ENCODE measurements at places on chromosomes 7 and 10. TPM values are rescaled to one million over a fixed set of nuclear protein-coding genes. Genes with fewer than 3 reads are reported as not detected.

EVX1 gene
- not detected for total RNA-seq

ATP6V1F gene
- 193 TPM for total RNA-seq

FIS1 gene
- 134 TPM for total RNA-seq

ANKMY2 gene
- total RNA-seq: 21.9 TPM

GRCh38 chr10:29810816-29811215 lies 176.0 kb upstream of the SVIL start:
- no peaks in the 10 kb centered on the region for H3K27me3 ChIP-seq
- peaks cover 27% of the 10 kb centered on the region for H3K4me1 ChIP-seq

GRCh38 chr10:109894516-109894915 lies 28.8 kb downstream of the XPNPEP1 start:
- H3K4me3 ChIP-seq: no peak overlapping the region
- H3K4me1 ChIP-seq: peaks cover 67% of the 10 kb centered on the region
- peak overlapping the region; percentile 47 for H3K27ac ChIP-seq
- peak; percentile 90 for DNase-seq

GRCh38 chr7:85462671-85463070 lies 275.8 kb upstream of the SEMA3D start:
- no peak overlapping the region for H3K27ac ChIP-seq
- DNase-seq: no peak
- no peaks in the 10 kb centered on the region for H3K4me1 ChIP-seq
- H3K36me3 ChIP-seq: no peaks in the 10 kb centered on the region
- H3K4me3 ChIP-seq: no peak overlapping the region
- peaks cover 2% of the 10 kb centered on the region for H3K27me3 ChIP-seq

- peaks cover 46% of the 10 kb centered on the region for H3K36me3 ChIP-seq
- no peaks in the 10 kb centered on the region for H3K27me3 ChIP-seq
- no peak overlapping the region for H3K4me3 ChIP-seq
- H3K4me1 ChIP-seq: no peaks in the 10 kb centered on the region
- no peak for DNase-seq
Observed at GRCh38 chr10:86449926-86450558, 71.5 kb downstream of the WAPL start.

DNA sequence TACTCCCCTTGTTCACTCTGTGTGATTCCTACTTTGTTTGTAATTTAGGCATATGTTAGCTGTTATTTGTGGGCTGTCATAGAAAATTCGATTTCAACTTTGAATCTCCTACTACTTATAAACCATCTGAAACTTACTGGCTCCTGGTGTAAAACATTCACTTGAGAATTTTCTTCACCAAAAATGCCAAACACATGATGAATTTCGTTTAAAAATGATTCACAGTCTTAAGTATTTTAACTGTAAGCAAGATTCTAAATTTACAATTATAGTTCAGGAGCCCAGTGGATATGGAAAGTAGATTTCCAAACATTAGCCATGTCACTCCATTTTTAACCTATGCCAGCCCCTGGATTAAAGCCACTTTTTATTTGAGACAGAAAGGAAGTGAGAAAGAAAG lies 3.1 kb downstream of the CPED1 start:
- DNase-seq: peak; percentile 79
- no peaks in the 10 kb centered on the region for H3K36me3 ChIP-seq
- peak overlapping the region; percentile 43 for H3K4me3 ChIP-seq
- peak overlapping the region; percentile 69 for H3K27ac ChIP-seq
- peaks cover 20% of the 10 kb centered on the region for H3K4me1 ChIP-seq
- H3K27me3 ChIP-seq: no peaks in the 10 kb centered on the region

DNA sequence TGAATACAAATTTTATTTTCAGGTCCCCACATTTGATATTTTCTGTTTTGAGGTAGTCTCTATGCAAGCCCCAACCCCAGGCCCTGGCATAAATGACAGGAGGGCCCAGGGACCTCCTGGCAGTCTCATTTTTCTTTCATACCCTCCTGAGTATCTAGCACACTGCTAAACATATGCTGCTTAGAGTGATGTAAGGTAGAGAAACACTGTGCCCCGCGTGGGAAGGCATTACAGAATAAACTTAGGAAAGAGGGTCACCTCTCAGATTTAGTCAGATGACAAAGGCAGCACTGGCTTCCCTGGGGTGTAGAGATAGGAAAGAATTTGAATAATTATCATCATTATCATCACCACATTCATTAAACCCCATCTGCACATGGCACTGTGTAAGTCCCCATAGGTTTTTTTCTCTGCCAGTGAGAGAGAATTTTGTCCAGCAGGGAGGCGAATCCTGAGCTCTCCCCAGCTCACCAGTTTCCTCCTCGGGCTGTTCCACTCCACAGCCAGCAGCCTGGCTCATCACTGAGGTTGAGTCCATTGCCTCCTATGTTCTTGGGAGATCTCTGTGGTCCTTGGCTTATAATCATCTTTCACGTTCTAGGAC lies 507.3 kb upstream of the GALNT17 start:
- no peak overlapping the region for H3K27ac ChIP-seq
- no peak overlapping the region for H3K4me3 ChIP-seq
- H3K27me3 ChIP-seq: no peaks in the 10 kb centered on the region
- no peak for DNase-seq

GRCh38 chr7:72430531-72430930 lies 18.4 kb upstream of the CALN1 start:
- H3K27me3 ChIP-seq: no peaks in the 10 kb centered on the region
- no peaks in the 10 kb centered on the region for H3K4me1 ChIP-seq
- no peak for DNase-seq
- no peaks in the 10 kb centered on the region for H3K36me3 ChIP-seq
- no peak overlapping the region for H3K4me3 ChIP-seq
- no peak overlapping the region for H3K27ac ChIP-seq

DNA sequence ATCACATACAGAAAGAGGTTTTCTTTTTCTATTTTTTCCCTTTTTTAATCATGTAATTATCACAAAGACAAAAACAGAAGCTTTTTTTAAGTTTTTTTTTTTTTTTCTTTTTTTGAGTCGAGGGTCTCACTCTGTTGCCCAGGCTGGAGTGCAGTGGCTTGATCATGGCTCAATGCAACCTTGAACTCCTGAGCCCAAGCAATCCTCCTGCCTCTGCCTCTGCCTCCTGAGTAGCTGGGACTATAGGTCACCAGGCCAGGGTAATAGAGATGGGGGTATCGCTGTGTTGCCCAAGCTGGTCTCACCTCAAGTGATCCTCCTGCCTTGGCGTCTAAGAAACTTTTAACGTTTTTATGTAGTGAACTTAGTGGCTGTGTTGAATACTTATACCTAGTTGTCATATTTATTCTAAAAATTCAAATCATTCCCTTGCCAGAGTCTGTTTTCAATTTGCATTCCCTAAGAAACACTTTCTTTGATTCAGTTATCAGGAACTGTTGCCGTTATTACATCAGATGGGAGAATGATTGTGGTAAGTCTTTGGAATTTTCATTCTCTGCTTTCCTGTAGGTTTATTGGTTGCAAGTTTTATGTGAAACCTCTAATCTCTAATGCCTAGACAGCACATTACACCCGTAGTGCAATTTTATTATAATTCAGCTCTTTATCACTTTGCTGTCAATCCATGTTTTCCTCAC lies 1.3 kb downstream of the LSM8 start:
- H3K4me3 ChIP-seq: peak overlapping the region; percentile 97
- peak overlapping the region; percentile 90 for H3K27ac ChIP-seq
- peaks cover 17% of the 10 kb centered on the region for H3K36me3 ChIP-seq
- H3K4me1 ChIP-seq: peaks cover 11% of the 10 kb centered on the region
- DNase-seq: peak; percentile 45

- DNase-seq: no peak
- no peak overlapping the region for H3K4me3 ChIP-seq
- no peak overlapping the region for H3K27ac ChIP-seq
Observed at GRCh38 chr7:116206141-116206540, 4.2 kb upstream of the TES start.

All from astrocyte (in vitro differentiated cells and primary cell).